ENCODE measurements at places on chromosomes 1 and 21.
A peak's percentile ranks its signal among the peaks of the same experiment; 100 is the strongest.

GRCh38 chr1:7753641-7754040 is 17.5 kb upstream of the VAMP3 start:
- no peak for DNase-seq

GRCh38 chr1:110462964-110463363 is 12.0 kb downstream of the PROK1 start:
- no peak for DNase-seq

- DNase-seq, result no peak
Measured at GRCh38 chr1:105027838-105028471, 1278.3 kb downstream of the AMY1C start.

- no peak for DNase-seq
Measured at GRCh38 chr1:186757851-186758250, 70.9 kb upstream of the PLA2G4A start.

- no peak for DNase-seq
Measured at GRCh38 chr1:162475089-162475488, 22.5 kb upstream of the UHMK1 start.

DNA sequence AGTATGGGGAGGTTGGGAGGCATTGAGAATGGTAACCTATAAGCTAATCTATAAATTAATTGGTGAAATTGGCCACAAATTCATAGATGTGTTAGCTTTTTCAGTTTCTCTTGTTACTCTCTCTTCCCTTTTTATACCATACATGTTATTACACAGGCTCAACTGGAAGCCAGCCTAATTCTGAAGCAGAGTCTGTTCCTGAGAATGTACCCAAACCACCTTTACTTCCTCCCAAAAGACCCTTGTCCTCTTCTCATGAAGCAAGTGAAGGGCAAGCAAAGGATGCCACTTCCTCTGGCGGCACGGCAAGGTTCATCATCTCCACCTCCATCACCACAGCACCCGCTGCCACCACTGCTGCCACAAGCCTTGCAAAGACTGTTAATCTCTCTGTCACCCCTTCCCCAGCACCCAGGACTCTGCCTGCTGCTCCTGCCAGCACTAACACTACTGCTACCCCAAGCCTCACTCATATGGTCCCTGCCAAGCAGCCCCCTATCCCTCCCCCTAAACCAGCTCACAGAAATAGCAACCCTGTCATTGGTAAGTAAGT is 39.5 kb upstream of the RCC1 start:
- no peak for DNase-seq

DNA sequence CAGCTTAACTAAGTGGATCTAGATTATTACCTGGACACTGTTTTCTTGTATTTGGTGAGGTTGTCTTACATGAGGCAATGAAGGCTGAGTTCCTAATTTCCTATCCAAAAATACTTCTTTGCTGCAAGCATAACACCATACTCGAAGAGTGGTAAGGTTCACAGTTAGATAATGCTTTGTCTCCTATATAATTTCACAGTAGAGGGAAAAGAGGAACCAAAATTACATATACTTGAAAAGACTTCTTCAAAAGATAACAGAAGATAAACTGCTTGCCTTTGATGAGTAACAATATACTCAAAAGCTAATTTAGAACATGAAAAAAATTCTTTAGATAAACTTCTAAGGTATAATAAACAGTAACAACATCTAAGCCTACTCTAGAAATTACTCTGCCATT is 20.4 kb downstream of the USP33 start:
- no peak for DNase-seq

DNA sequence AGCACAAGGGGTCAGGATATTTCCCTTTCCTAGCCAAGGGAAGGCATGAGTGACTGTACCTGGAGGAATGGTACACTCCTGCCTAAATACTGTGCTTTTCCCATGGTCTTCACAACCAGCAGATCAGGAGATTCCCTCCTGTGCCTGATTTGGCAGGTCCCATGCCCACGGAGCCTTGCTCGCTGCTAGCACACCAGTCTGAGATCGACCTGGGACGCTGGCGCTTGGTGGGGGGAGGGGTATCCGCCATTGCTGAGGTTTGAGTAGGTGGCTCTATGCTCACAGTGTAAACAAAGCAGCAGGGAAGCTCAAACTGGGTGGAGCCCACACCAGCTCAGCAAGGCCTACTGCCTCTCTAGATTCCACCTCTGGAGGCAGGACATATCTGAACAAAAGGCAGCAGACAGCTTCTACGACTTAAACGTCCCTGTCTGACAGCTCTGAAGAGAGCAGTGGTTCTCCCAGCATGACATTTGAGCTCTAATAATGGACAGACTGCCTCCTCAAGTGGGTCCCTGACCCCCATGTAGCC is 486.0 kb upstream of the CHRM3 start:
- no peak for DNase-seq

DNA sequence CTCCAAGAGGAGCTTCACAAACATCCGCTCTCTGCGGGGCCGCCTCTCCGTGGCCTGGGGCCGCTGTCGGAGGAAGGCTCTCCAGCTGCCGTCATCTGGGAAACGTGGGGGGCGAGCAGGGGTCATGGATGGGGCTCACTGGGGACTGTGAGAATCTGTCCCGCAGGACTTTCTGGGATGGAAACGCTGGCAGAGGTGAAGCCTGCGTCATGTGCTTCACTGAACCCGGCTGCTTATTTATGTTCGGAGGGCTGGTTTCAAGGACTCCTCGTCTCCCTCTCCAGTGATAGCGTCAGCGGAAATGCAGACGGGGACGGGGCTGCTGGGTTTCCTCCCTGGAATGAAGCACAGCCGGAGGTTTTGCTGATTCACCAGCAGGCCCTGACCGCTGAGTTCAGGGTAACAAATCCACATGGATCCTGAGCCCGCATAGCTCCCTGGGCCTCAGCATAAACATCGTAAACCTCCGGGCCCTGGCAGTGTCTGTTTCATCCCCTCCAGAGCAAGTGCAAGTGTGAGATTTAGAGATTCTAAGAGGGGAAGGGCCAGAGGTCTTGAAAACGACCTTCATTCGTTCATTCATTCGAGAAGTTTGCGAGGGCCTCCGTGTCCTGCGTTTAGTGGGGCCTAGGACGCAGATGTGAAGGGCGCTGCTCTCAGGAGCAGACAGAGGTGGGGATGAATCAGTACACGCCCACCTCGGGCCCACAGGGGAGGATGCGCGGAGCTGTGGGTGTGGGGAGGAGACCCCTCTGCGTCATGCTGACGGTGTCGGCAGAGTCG is 7.0 kb upstream of the POFUT2 start:
- DNase-seq, result no peak

- no peak for DNase-seq
Measured at GRCh38 chr1:214022229-214022791, 34.5 kb downstream of the PROX1 start.

- DNase-seq, result no peak
Measured at GRCh38 chr1:107626073-107626796, 338.7 kb downstream of the VAV3 start.

- DNase-seq, result no peak
Measured at GRCh38 chr1:163672976-163673758, 351.4 kb downstream of the NUF2 start.

DNA sequence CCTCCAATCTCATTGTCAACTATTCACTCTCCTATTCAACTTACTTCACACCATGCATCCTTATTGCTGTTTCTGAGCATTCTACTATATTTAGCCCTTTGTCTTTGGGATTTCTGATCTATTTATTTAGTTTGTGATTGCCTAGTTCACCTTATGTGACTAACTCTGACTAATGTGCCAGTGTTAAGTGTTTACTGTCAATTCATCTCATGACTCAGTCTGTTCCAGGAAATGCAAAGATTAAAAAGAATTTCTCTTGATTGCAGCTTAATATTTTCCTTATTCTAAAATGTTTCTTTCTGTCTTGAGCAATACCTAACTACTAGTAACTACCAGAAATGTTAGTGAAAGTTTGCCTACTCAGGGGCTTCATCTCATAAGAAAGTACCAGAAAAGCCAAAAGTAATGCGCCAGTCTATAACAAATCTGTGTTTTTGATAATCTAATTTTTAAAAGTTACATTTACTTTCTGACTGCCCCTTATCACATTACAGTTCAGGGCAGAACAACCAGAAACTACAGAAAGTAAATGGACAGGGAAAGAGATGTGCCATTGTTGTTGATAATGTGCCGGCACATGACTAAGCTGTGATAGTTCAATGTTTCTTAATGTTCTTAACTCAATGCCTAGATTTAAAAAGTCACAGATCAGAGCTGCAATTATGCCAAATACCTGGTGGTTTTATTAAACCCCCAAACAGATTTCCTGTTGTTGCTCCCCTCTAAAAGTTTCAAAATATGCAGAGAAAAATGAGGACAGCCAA is 556.5 kb downstream of the PTBP2 start:
- no peak for DNase-seq

DNA sequence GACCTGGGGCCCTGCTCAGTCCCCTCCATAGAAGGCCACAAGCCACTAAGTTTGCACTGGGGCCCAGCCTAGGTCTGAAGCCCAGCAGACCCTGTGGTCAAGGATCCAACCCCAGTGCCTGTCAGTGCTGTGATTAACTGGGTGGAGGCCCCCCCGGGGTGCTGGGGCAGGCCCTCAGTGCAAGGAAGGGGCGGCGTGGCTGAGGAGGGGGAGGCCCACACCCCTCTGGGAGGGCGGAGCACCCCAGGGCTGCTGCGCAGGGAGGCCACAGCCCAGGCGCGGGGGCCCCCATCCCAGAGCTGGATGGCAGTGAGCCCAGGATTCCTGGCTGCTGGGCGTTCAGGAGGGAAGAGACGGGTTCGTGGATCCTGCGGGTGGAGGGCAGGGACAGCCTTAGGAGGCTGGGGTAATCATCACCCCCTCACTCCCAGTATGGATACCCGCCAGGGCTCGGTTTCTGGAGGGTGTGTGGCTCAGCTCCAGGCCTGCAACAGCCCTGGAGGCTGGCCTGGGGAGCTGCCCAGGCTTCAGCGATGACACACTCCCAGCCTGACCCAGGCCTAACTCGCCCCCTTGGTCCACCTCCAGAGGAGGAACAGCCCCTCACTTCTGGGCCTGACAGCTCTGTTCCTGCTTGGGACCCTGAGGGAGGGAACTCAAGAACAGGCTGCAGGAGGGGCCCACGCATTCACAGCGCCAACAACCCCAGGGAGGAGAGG is 890 bp downstream of the GJC2 start:
- no peak for DNase-seq

GRCh38 chr1:207981976-207982375 is 71.1 kb upstream of the CD34 start:
- DNase-seq, result no peak

- DNase-seq, result no peak
Measured at GRCh38 chr21:37292941-37293340, 25.8 kb upstream of the VPS26C start.

DNA sequence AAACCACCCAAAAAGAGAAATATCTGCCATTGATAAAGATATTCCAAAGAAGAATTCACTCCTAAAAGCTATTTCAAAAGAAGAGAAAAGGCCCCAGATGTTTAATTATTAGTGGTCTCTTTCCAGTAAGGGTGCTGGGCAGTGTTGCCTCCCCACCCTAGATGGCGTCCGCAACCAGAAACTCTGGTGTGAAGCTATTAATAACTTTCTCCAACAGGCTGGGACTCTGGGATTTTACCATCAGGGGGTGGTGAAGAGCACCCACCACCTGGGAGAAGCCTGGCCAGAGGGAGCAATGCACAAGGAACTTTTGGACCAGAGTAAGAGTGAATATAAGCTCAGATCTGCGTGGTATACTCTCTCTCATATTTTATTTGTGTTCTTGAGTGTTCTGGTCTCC is 115.4 kb upstream of the TIAM1 start:
- DNase-seq, result no peak

- DNase-seq, result no peak
Measured at GRCh38 chr1:34618381-34618780, 136.5 kb upstream of the GJB5 start.

GRCh38 chr1:166972193-166972592 is 3.1 kb downstream of the ILDR2 start:
- DNase-seq, result no peak

- DNase-seq, result peak; percentile 13
Measured at GRCh38 chr1:151992303-151993083, 1.2 kb downstream of the S100A10 start.

- no peak for DNase-seq
Measured at GRCh38 chr1:161791904-161792655, 26.0 kb downstream of the ATF6 start.

- DNase-seq, result no peak
Measured at GRCh38 chr1:23463286-23463685, 20.7 kb downstream of the ASAP3 start.

DNA sequence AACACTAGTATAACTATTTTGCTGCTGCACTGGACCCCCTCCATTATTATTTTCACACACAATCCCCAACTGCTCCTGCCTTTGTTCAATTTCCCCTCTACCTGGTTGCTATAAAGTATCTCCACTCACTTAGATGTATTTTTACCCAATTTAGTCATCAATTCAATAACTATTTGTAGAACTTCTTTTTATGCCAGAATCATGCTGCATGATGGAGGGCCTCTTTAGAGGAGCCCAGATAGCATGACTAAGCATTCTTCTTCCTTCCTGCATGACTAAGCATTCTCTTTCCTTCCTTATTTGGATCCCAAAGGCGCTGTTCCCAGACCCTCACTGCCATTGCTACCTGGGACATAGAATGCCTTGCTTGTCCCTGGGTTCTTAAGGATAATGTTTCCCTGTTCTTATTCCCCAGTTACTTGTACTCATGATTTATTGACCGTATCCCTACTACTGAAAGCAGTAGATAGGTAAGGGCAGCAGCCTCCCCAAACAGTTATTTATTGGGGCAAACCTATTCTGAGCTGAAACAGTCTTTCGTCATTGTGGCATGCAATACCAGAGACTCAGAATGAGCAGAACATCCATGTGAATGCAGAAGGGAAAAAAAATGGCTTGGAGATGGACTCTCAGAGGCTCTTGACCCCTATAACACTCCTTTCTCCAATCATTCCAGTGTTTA is 89.3 kb upstream of the AKT3 start:
- DNase-seq, result no peak

GRCh38 chr1:107963601-107964335 is 1.2 kb downstream of the VAV3 start:
- DNase-seq, result no peak

- DNase-seq, result no peak
Measured at GRCh38 chr1:224266105-224266914, 63.7 kb downstream of the NVL start.

DNA sequence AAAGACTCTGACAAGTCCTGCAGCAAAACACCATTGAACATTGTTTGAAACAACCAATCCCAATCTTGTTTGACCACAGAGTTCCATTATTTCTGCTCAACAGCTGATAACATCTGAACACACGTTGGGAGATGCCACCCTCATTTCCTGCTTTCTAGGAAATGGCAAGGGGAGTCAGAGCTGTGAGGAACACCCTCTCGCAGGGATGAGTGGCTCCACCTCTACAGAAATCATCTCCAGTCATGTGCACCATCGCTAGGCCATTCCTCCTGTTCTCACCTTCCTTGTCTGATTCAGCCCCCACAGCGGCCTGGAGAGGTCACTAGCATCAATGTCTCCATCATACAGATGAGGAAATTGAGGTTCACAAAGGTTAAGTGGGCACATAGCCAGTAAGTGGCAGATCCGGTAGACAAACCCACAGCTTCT is 22.4 kb upstream of the RUNX3 start:
- DNase-seq, result no peak

DNA sequence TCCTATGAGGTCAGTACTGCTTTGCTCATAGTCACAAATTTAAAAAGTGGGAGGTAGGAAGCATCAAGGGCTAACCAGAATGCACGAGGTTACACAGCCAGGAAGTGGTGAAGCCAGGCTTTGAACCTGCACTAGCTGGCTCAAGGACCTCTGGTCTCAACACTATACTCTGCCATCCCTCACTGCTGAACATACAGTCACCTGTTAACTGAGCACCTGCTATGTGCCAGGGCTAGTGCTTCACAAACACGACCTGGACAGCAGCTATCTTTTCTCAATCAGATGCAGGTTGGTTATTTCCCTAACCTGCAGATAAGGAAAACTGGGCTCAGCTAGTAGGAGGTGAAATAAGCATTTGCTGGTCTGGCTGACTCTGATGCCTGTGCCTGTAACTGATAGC is 73.0 kb downstream of the GLIS1 start:
- no peak for DNase-seq

All from T-helper 17 cell (primary cell).